ENCODE measurements at places on chromosomes 1 and 21. TPM values are rescaled to one million over a fixed set of nuclear protein-coding genes. Genes with fewer than 3 reads are reported as not detected.

DNA sequence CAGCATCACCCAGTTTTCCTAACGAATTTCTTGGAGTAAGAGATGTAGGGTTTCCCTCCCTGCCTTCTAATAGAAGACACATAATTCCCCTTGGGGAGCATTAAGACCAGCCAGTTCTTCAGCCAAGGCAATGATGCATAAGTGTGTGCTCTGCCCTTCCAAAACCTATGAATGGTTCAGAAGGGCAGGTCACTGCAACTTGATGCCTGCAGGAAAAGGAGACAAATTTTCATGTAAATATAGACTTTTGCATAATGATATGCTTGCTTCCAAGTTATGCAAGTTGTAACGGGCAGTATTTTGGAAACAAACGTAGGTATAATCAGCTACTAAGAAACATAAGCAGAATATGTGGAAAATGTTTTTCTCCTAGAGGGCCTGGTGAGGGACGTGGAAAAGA, 31.6 kb downstream of the PTGS2 start:
- no peak for DNase-seq

DNA sequence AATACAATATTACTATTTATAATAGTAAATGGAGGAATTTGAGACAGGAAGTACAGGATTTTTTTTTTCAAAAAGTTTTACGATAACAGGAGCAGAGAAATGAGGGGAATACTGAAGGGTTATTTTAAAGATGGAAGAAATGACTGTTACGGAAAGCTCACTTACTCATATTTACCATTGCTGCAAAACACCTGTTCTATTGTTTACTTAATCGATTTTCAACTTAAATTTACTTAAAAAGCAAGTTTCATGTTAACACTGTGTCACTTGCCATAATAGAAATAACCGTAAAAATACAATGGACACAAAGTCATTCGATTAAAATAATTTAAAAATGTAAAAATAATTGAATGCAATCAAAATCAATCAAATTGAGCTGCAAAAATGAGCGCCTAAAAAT, 3.4 kb upstream of the EXO1 start:
- no peak for DNase-seq

DNA sequence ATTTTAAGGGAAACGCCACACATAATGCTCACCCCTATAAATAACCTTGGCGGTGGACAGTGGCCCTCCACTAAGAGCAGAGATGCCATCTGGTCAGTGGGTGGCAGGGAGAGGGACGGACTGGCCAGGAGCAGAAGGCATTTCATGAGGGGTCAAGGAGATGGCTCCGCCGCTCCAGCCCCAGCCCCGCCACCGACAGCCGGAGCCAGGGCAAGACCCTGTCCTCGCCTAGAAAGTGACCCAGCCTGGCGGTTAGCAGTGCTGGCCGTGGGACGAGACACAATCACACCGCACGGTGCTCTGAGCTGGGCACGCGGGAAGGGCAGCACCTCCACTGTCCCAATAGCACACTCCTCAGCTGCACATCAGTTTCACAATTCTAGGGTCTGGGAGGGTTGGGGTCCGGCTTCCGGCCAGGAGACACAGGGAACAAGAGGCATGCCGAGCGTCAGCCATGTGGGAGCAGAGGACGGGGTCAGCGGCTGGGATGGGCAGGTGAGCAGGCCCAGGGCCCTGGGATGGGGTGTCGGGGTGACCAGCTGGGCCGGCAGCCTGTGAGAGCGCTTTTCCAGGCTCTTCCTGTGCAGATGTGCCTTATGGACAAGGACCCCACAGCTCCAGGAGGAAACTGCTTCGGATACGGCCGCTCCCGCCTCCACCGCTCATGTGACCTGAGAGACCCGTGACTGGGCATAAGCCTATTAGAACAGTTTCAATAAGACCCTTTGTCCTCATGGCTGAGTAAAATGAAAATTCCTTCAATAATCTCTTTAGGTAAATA, 5.7 kb downstream of the SLC19A1 start:
- no peak for DNase-seq

DNA sequence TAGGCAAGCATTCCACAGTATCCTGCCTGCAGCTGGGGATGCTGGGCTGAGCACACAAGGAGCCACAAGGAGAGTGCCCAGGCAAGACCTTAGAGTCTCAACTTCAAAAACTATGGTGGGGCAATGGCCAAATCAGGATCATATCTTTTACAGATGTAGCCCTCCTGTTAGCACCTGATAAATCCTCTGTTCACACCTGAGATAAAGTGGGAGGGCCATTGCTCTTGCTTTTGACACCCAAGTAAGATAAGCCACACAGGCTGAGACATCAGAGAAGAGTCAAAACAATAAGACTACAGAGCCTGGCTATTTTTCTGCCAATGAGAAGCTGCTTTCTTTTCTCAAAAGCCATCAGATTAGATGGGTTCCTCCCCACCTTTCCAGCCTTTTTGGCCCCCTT, 148.9 kb downstream of the AJAP1 start:
- no peak for DNase-seq

GRCh38 chr1:5637171-5637570, 355.1 kb downstream of the NPHP4 start:
- DNase-seq = no peak

DNA sequence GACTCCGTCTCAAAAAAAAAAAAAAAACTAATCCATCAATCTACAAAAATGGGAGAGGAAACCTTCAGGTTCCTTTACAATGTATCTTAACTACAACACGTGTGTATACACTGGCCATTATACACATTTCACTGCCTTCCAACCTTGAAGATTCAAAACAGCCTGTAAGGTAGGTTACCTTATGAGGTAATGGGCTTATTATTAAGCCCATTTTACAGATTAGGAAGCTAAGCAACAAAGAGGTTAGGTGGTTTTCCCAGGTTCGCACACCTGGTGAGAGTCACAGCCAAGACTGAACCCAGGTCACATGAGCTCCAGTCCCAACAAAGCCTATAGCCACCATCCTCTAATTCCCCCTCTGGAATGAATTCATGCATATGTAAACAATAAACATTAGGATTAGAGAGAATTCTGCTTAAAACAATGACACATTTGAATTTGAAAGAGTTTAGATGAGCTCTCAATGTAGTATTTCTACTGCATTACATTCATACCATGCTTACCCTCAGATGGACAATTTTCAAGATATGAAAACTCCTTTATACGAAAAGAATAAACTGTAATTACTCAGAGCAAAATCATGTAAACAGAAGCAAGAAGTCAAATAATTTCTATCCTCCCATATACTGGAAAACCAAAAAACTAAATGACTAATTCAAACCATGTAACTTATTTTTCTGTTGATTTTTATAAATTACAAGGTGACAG, 54.8 kb downstream of the EIF4G3 start:
- no peak for DNase-seq

DNA sequence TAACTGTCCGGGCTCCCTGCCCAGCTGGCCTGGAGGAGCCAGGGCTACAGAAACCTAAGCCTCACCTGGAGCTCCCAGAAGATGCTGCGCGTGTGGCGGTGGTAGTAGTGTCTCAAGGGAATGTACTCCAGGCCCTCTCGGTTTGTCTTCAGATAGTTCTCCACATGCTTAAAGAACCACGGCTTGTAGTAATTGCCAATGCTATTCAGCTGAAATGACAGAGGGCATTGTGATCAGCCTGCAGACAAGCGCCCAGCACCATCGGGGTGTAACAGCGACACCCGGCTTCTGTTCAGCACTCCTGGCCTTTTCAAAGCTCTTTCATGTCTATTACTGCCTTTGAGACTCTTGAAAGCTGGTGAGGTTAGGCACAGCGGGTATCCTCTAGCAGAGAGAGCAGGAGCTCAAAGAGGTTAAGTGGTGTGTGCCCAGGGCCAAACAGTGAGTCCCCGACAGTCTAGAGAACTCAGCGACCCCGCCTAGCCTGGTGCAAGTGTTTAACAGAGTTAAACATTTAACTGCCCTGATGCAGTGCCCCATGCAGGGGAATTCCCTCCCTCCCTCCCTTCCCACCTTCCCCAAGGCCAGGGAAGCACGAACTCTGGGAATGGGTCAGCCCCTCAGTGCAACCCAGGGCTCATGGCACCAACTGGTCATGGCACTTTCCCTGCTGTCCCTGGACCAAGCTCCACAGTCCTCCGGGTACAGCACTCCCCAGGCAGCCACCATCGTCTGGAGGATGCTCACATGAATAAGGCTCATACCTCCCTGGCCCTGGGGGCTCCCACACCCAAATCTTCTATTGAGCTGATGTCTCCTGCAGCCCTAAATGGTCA, 21.5 kb downstream of the DHCR24 start:
- no peak for DNase-seq

CBS gene
- 9.2 TPM for total RNA-seq

TINAGL1 gene
- total RNA-seq = 94.1 TPM

PTGS2 gene
- total RNA-seq = 14.0 TPM

LRRC8C gene
- total RNA-seq = 12.3 TPM

MIGA1 gene
- 30.2 TPM for total RNA-seq

Measured in urinary bladder (tissue), 4 donors.